ENCODE measurements at places on chromosomes 5 and 9. TPM values are rescaled to one million over a fixed set of nuclear protein-coding genes. Genes with fewer than 3 reads are reported as not detected.

STK32A gene
- polyA plus RNA-seq: 6.8 TPM

PCDHA9 gene
- 0.05 TPM for polyA plus RNA-seq

NCS1 gene
- polyA plus RNA-seq: 15.5 TPM

OSMR gene
- 16.6 TPM for polyA plus RNA-seq

OR2S2 gene
- not detected for polyA plus RNA-seq

SOWAHA gene
- polyA plus RNA-seq: 0.07 TPM

C9 gene
- not detected for polyA plus RNA-seq

HRH2 gene
- 1.2 TPM for polyA plus RNA-seq

BTNL8 gene
- polyA plus RNA-seq: not detected

SYNPO gene
- polyA plus RNA-seq: 86.9 TPM

ALDH1A1 gene
- 223 TPM for polyA plus RNA-seq

MPDZ gene
- polyA plus RNA-seq: 45.1 TPM

TMOD1 gene
- 77.2 TPM for polyA plus RNA-seq

LAMC3 gene
- polyA plus RNA-seq: 0.63 TPM

C5orf47 gene
- 0.15 TPM for polyA plus RNA-seq

PCDHA1 gene
- not detected for polyA plus RNA-seq

TICAM2 gene
- 3.1 TPM for polyA plus RNA-seq

ANKRD55 gene
- polyA plus RNA-seq: 0.23 TPM

ZNF169 gene
- polyA plus RNA-seq: 6.6 TPM

EPB41L4B gene
- 8.3 TPM for polyA plus RNA-seq

TRAF2 gene
- 7.6 TPM for polyA plus RNA-seq

MARVELD2 gene
- 1.7 TPM for polyA plus RNA-seq

SLC4A9 gene
- not detected for polyA plus RNA-seq

ARID3C gene
- not detected for polyA plus RNA-seq

AJM1 gene
- 0.93 TPM for polyA plus RNA-seq

LHX3 gene
- not detected for polyA plus RNA-seq

PSAT1 gene
- polyA plus RNA-seq: 10.2 TPM

ELAVL2 gene
- polyA plus RNA-seq: 0.45 TPM

TRIM14 gene
- 2.3 TPM for polyA plus RNA-seq

FBXL17 gene
- polyA plus RNA-seq: 6.8 TPM

All from ovary (tissue), 10 donors.